ENCODE measurements at places on chromosomes 6 and 20.
A peak's percentile ranks its signal among the peaks of the same experiment; 100 is the strongest.

DNA sequence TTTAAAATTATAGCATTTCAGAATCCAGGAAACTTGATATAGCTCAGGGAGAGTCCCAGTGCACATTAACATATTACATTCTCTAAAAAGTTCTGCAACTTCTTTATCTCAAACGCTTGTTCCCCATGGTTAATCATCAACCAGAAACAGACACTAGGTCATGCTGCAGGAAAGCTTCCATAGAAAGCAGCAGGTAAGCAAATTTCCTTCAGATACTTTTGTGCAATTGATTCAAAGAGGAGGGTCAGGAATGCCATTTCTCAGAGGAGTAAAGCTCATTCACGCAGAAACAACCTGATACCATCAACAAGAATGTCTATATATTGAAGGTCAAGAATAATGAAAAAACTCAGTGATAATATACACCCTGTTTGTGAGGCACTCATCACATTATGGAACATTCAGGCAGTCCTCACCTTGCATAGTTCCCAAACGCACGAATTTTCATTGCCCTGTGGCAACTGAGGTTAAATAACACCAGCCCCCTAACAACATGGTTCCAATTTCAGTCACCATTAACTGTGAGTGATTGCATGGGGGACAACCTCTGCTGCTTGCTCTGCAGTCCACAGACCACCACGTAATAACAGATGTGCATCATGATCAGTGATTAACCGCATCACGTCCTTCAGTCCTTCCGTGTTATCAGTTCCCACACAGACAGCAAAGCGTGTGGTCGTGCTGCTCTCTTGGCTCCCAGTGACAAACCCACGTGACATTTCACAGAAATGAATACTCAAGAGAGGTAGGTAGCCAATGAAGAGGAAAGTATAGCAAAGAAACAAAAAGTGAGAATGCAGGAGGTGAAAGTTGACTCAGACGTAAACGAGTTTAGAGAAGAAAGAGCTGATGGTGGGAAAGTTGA, 95.7 kb downstream of the LY86 start:
- DNase-seq, result peak; percentile 61

DNA sequence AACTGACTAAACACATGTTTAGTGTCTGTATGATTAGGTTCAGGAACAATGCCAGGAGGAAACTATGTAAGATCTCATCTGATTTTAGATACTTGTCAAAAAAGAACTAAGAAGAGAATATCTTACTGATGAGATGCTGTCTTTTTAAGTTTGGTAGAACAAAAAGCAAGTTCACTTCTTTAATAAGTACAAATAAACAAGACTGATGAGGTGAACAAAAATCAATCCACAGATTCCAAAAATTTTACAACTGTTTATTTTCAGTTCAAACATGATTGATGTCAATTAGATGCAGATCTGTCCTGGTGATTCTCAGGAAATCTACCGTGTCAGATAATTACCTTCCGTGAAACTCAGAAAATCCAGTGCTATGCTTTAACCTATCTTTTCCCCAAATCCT, 24.9 kb downstream of the EPHA7 start:
- DNase-seq, result no peak

DNA sequence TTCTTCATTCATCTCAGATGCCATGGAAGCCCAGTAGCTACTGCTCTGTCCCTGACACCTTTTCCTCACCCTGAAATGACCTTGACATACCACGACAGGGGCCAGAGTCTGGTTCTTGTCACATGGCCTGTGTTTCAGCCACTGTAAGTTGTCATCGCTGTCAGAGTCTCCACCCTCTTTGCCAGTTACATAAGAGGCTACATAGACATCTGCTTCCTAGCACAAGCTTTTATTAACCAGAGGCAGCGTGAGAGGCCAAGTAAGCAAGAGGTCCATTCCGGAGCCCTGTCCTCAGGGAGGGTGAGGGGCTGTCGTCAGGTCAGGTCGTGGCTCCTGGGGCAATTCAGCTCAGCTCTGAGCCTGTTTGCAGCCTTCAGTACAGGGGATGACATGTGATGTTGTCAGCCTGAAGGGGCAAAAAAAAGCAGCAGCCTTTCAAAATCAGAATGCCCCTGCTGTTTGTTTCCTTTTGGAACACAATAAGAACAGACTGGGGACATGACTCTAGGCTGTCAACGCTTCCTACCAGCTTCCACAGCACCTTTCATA, 146.3 kb downstream of the MTFR2 start:
- DNase-seq, result no peak

GRCh38 chr20:16143596-16143995, 429.7 kb downstream of the KIF16B start:
- no peak for DNase-seq

GRCh38 chr20:38941726-38942389, 15.6 kb downstream of the FAM83D start:
- no peak for DNase-seq

DNA sequence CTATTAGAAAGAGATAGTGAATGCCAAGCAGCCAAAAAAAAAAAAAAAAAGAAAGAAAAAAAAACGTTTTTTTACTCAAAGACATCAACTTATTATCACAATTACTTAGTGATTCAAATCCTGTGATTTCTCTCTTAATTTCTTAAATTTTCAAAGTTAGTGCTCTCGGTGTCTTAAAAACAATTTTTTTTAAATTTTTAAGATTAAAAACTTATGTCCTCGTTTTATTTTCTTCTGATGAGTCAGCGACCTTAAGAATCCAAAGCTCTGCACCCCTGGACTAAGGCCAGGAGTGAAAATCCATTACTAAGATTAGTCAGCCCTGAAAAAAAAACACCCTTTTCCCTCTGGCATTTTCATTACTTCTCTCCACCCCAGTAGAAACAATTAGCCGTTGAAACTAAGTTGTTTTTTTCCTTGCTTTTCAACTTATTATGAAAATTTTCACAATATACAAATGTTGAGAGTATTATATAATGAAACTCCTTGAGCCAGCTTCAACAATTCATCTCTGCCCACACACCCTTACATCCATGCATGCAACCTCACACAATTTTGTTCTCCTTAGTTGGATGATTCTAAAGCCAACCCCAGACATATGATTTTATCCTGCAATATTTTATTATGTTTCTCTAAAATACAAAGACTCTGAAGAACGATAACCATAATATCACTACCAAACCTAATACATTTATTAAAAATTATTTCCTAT, 85.6 kb upstream of the CARMIL1 start:
- DNase-seq, result no peak

GRCh38 chr20:57251344-57251743, 15.1 kb downstream of the BMP7 start:
- DNase-seq, result no peak

- DNase-seq, result no peak
These were observed 38.0 kb downstream of the TGM3 start for GRCh38 chr20:2333821-2334220.

DNA sequence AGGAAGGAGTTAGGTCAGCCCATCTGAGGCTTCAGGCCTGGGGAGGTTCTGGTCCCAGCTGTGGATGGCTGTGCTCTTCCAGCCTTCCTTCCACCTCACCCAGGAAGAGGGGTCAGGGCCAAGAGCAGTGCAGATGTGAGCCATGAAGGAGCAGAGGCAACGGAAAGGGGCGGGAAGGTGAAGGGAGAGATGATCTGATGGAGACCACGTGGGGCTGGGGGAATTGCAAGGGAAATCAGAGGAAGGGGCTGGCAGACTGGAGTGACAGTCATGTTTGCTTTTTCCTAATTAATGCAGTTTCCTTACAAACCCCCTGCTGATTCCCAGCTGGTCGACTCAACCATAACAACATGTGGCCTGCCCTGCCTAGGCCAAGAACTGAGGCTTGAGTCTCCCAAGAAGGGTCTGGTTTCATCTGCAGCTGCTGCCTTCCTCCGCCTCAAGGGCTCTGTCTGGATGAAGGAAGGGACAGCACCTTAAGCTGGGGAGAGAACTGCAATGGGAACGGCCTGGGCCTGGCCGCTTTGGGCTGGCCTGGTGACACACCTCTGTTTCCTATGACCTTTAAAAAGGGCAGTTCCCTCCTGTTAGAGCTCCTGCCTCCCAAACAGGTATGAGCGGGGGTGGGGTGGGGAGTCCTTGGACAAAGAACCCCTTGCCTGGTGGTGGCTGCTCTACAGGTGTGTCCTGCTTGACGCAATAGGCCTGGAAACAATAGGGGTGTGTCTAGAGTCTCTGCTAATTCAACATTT, 7.8 kb upstream of the MRPS18A start:
- DNase-seq, result no peak

DNA sequence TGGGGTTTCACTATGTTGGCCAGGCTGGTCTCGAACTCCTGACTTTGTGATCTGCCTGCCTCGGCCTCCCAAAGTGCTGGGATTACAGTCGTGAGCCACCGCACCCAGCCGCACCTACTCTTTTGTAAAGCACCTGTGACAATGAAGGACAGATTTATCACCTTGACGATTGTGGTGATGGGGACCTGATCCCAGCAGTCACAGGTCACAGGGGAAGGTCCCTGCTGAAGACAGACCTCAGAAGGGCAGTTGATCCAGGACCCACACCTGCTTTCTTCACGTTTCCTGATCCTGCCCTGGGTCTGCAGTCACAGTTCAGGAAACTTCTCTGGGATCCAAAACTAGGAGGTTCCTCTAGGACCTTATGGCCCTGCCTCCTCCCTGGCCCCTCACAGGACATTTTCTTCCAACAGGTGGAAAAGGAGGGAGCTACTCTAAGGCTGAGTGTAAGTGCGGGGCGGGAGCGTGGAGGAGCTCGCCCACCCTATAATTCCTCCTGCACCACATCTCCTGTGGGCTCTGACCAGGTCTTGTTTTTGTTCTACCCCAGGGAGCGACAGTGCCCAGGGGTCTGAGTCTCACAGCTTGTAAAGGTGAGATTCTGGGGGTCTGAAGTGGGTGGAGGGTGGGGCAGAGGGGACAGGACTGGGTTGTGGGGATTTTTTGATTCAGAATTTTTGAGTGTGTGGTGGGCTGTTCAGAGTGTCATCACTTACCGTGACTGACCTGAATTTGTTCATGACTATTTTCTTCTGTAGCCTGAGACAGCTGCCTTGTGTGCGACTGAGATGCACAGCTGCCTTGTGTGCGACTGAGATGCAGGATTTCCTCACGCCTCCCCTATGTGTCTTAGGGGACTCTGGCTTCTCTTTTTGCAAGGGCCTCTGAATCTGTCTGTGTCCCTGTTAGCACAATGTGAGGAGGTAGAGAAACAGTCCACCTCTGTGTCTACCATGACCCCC, 3.0 kb downstream of the HLA-E start:
- DNase-seq, result no peak

DNA sequence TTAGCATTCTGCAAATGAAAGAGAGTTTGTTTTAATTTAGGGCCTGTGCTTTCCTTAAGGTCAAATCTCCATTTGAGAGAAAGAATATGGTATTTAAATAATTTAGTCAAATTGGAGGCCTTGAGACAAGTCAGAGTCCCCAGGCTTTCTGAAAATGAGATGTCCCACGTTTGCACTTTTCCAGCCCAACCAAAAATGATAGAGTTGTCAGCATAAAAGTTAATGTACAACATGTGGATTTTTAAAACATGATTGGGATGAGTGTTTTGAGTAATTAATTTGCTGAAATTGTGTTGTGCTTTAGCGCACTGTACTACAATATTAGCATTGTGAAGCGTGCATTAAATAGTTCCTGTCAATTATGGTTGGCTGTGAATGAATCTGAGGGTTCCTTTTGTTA, 10.0 kb downstream of the CD83 start:
- DNase-seq, result no peak

GRCh38 chr20:37276494-37277252, 12.8 kb upstream of the MANBAL start:
- DNase-seq, result peak; percentile 12

- no peak for DNase-seq
These were observed 187.8 kb downstream of the KIF16B start for GRCh38 chr20:16385462-16385861.

- DNase-seq, result no peak
These were observed 7.8 kb upstream of the PLTP start for GRCh38 chr20:45919542-45920399.

GRCh38 chr6:6834356-6835222, 246.1 kb downstream of the LY86 start:
- DNase-seq, result no peak

DNA sequence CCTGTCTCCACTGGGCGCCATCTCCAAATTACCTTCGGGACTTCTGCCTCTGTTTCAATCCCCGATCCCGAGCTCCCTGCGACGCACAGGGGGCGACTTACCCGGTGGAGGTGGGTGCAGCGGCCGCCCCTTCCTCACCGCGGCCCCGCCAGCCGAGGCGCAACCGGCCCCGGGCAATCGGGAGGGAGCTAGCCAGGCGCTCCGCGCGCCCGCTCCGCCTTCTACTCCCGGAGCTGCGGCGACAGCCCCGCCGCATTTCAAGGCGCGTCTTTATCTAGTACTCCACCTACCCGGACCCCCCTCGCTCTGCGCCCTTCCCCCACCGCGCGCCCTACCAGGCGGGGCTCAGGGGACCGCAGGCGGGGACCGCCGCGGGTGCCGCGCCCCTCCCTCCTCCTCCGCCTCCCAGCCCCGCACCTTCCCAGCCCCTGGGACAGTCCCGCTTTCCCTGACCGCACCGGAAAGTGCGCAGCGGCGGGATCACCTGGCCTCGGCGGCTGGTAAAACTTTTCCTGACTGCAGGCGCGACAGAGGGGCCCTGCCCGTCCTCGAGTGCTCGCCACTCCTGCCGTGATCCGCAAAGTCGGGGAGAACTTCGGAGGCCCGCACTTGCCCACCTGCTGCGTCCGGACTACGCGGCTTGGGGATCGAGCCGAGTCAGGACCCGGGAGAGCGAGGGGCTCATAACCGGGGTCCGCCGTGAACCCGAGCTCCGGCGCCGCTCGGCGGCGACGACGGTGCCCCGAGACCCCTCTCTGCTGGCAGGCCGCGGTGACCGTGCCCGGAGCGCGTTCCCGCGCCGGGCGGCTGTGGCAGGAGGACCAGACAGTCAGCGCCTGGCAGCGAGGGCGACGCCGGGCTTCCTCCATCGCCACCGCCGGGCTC, 8.0 kb upstream of the NKX2-2 start:
- no peak for DNase-seq

GRCh38 chr20:764255-764654, 4.0 kb downstream of the SLC52A3 start:
- DNase-seq, result peak; percentile 6

- DNase-seq, result no peak
These were observed 87.5 kb upstream of the NAA20 start for GRCh38 chr20:19929481-19930145.

DNA sequence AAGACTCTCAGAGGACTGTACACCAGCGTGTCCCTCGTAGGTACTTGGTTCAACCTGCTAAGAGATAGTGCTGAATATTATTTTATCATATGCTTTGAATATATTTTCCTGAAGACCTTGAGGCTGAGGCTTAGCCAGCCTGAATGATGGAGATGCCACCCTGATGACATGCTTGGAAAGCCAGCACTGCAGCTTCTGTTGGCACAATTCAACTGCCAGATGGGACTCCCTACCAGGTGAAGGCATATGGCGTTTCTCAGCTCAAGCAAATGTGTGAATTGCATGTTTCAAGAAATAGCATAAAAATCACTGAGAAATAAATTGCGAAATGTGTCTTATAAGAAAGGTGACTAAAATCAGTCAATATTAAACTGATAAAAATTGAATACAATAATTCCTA, 228.1 kb upstream of the CST7 start:
- no peak for DNase-seq

- no peak for DNase-seq
These were observed 78.3 kb downstream of the PERP start for GRCh38 chr6:138028893-138029292.

All from activated T-cell treated with anti-CD3 and anti-CD28 coated beads, Interleukin-2, amount 50 U/mL, for 72 hours (primary cell).